PC-3 (cell line): ENCODE measurements at places on chromosomes 2 and 18. TPM values are rescaled to one million over a fixed set of nuclear protein-coding genes. Genes with fewer than 3 reads are reported as not detected.

DNA sequence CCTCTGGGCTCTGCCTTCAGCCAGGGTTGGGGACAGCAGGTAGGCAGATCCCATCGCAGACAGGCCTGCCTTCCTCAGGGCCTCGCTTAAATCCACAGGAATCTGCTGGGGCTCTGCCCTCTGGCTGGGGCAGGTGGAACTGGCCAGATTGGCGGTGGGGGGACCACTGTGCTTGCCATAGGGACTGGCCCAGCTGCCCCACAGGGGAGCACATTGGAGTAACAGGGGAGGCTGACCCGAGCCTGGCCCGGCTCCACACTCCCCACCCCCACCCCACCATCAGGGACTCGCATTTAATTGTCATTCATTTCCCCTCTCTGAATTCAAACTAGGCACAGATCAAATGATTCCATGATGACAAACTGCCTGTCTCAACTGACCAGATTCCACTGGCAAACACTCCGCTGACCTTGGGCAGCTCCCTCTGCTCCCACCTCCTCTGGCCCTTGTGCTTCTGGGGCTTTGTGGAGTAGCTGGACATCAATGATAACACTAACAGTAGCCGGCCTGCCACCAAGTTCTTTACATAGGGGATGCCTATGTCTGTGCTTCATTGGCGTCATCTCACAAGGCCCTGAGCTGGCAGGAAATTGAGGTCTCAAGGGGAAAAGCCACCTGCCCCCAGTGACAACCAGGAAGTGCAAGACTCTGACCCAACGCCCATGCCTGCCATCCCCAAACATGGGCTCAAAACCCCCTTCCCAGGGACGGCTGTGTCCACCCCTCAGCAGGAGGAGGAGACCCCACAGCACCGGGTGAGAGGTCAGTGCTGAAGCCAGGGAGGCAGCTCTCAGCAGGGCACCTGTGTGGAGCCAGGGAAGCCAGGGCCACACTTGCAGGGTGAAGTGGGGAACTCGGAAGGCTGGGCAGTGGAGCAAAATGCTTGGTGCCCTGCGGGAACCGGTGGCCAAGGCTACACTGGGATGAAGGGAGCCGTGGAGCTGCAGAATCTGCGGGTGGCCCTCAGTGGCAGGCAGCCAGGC lies 2.1 kb upstream of the B3GNT7 start:
- no peak overlapping the region for H3K4me3 ChIP-seq
- H3K27me3 ChIP-seq, result no peaks in the 10 kb centered on the region
- H3K27ac ChIP-seq, result no peak overlapping the region
- DNase-seq, result no peak

DNA sequence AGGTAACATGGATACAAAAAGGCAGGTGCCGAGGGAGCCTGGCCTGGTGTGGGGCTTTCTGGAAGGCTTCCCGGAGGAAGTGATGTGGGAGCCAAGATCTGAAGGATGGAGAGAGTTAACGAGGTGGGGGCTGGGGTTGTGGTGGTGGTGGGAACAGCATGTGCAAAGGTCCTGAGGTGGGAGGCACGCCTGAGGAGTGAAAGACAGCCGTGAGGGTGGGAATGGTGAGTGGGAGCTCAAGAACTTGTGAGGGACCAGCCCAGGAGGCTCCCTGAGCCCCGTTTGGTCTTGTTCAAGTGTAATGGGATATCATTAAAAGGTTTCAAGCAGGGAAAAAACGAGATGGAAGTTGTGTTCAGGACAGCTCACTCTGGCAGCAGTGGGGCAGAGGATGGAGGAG lies 35.2 kb downstream of the TRPM8 start:
- DNase-seq, result no peak
- no peak overlapping the region for H3K4me3 ChIP-seq
- no peaks in the 10 kb centered on the region for H3K36me3 ChIP-seq
- no peak overlapping the region for H3K27ac ChIP-seq

GRCh38 chr2:30701782-30702181 lies 105.5 kb downstream of the CAPN13 start:
- no peak for DNase-seq
- no peaks in the 10 kb centered on the region for H3K27me3 ChIP-seq
- H3K4me3 ChIP-seq, result no peak overlapping the region
- no peak overlapping the region for H3K27ac ChIP-seq
- H3K4me1 ChIP-seq, result no peaks in the 10 kb centered on the region

DNA sequence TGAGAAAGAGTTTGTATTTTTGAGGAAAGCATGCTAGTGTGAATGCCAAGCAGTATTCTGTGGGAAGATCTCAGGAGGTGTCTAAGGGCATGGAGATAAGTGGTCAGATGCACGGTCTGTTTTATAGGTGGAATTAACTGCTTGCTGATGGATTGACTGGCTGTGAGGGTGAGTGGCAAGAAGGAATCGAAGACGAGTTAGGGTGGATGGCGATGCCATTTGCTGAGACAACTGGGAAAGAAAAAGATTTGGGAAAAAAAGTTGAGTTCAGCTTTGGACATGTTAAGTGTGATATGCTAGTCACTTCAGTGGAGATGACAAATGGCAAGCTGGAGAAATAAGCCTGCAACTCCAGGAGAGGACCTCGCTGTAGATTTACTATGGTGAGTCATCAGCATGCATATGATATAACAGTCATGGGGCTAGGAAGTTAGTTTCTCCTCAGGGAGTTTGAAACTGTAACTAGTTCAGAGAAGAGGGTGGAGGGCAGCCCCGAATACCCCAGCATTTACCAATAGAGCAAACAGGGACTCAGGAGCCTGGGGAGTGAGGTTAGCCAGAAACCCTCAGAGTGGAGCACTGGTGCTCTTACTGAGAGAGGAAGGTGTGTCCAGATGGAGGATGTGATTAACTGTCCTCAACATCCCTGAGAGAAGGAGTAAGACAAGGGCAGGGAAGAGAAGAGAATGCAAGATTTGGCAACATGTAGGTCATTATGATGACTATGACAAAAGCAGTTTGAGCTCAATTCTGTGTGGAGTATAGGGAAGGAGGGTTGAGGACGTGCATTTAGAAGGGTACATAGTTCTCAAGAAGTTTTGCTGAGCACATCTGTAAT lies 2.0 kb upstream of the HK2 start:
- H3K27me3 ChIP-seq, result no peaks in the 10 kb centered on the region
- H3K27ac ChIP-seq, result peak overlapping the region; percentile 33
- H3K4me3 ChIP-seq, result no peak overlapping the region
- peak; percentile 73 for DNase-seq

- no peak overlapping the region for H3K4me3 ChIP-seq
- H3K36me3 ChIP-seq, result peaks cover 8% of the 10 kb centered on the region
- no peaks in the 10 kb centered on the region for H3K27me3 ChIP-seq
- no peak for DNase-seq
Observed at GRCh38 chr2:190678444-190679162, 29.7 kb downstream of the NAB1 start.

GRCh38 chr18:23810396-23810795 lies 121.1 kb downstream of the LAMA3 start:
- no peak for DNase-seq
- no peak overlapping the region for H3K4me3 ChIP-seq
- no peaks in the 10 kb centered on the region for H3K4me1 ChIP-seq
- H3K36me3 ChIP-seq, result peaks cover 65% of the 10 kb centered on the region
- H3K27ac ChIP-seq, result no peak overlapping the region

- no peaks in the 10 kb centered on the region for H3K27me3 ChIP-seq
- peak; percentile 49 for DNase-seq
- peaks cover 10% of the 10 kb centered on the region; the same call in 1 of the 2 replicates for H3K36me3 ChIP-seq
- H3K4me3 ChIP-seq, result peak overlapping the region; percentile 93
- H3K4me1 ChIP-seq, result peaks cover 16% of the 10 kb centered on the region
Observed at GRCh38 chr2:33598561-33599174, 431 bp downstream of the FAM98A start.

DNA sequence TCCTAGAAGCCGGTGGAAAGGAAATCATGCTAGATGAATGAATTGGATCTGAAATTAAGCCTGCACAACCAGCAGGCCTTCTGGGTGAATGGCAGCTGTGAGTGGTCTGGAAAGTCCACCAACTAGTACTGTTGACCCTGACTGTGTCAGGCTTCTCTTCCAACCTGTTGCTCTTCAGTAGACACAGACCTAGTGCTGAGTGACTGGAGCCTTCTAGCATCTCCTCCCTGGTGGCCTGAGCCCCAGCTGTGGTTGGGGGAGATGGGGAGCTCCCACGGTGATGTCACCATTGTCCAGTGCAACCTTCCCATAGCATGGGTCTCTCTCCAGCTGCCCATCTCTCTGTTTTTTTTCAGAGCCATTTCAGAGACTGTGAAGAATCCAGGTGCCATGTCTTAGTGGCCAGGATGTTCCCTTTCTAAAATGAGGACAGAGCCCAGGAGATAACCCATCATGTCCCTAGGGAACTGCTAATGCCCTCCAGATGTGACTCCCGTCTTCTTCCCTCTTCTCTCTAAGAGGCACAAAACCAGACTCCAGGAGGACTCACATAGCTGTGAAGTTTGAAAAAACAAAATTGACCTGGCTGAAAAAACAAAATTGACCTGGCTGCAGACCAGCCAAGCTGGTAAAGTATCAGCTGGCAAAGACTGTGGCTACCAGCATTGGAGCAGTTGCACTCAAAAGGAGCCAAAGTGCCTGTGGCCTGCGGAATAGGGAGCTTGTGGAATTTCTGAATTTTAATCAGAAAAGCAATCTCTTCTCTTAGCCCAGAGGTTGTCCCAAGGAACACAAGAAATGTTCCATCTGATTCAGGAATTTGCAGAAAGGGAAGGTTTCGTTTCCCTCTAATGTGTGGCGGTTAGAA lies 67.4 kb upstream of the RPL31 start:
- H3K27me3 ChIP-seq, result no peaks in the 10 kb centered on the region
- H3K27ac ChIP-seq, result no peak overlapping the region
- DNase-seq, result no peak
- no peaks in the 10 kb centered on the region for H3K4me1 ChIP-seq
- H3K36me3 ChIP-seq, result peaks cover 60% of the 10 kb centered on the region

DNA sequence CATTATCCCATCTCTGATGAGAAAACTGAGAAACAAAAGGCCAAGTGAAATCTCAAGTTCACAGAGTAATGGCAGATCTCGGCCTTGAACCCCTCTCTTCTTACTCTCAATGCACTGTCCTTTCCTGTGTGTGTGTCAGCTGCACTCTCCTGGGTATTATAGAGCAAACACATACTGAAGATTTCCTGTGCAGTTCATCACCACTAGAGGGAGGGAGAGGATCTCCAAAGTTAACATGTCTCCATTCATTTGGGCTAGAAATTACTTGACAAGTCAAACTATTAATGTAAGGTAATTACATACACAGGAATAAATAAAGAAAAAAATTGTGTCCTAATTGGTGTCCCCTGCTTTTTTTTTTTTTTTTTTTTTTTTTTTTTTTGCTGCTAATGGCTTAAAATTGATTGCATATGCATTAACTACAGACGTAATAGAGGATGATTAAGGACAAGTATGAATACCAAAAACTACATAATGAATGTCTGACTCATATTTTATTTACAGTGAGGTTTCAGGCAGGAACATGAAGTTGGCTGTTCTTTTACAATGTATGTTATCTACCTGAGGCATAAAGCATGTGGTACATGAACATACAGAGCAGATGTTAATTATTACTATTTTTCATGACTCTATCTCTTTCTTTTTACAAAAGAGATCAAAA lies 269.2 kb downstream of the NYAP2 start:
- H3K4me1 ChIP-seq, result peaks cover 16% of the 10 kb centered on the region
- DNase-seq, result peak; percentile 82
- no peak overlapping the region for H3K4me3 ChIP-seq

- peaks cover 7% of the 10 kb centered on the region; the same call in 1 of the 2 replicates for H3K36me3 ChIP-seq
- DNase-seq, result no peak
- H3K4me1 ChIP-seq, result 0 out of 2 replicates have a peak, but pooled peaks cover 4% of the 10 kb centered on the region
- H3K27ac ChIP-seq, result no peak overlapping the region
- H3K27me3 ChIP-seq, result no peaks in the 10 kb centered on the region
Observed at GRCh38 chr18:62377131-62377807, 52.2 kb downstream of the TNFRSF11A start.

DNA sequence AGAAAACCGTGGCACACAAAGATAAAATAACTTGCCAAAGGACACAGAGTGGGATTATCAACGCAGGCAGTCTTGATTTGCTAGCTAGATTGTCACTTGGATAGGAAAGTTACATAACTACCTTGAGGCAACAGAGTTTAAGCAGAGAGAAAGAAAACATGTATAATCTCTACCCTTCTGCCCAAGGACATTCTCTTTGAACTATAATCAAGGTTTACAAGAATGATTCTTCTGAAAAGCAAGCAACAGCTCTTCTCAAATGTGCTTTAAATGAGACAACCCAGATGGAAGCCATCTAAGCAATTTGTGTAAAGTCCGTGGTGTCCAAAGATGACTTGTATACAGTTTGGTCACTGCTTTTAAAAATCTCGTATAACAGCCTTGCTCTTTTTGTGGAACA lies 177.4 kb downstream of the CD226 start:
- no peak overlapping the region for H3K4me3 ChIP-seq
- H3K36me3 ChIP-seq, result no peaks in the 10 kb centered on the region
- no peak for DNase-seq
- no peak overlapping the region for H3K27ac ChIP-seq
- H3K27me3 ChIP-seq, result no peaks in the 10 kb centered on the region
- no peaks in the 10 kb centered on the region for H3K4me1 ChIP-seq

DNA sequence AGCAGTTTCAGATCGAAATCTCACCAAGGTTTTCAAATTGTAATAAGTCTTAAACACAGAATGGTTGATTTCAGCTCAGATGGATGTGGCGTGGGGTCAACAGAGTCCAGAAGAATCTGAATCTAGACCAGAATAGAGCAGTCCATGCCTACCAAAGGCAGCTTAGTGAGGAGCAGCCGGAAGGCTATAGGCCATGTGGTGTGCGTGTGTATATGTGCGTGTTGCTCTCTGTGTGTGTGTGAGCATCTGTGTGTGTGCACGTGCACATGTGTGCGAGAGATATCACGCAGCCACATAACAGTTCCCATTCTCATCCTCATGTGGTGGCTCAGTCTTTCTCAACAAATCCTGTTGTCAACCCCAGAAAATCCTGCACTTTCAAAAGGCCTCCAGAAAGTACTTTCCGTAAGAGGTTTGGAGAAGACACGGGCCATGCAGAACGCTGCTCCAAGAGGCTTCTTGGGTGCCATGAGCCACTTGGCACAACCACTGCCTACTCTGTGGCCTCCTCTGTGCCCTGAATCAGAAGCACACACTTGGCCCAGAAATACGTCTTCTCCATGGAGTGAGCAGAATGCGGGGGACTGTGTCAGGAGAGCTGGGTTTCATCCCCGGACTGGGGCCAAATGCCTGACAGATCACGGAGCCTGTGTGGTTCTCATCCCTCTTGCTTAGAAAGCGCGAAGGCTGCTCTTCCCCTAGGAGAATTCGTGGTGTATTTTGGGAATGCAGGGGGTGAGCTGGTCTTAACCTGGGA lies 67.3 kb downstream of the ACKR3 start:
- H3K4me1 ChIP-seq, result no peaks in the 10 kb centered on the region
- no peaks in the 10 kb centered on the region for H3K36me3 ChIP-seq
- H3K27me3 ChIP-seq, result no peaks in the 10 kb centered on the region
- H3K4me3 ChIP-seq, result no peak overlapping the region
- H3K27ac ChIP-seq, result no peak overlapping the region
- DNase-seq, result no peak

GRCh38 chr18:25787276-25787675 lies 303.1 kb downstream of the SS18 start:
- H3K36me3 ChIP-seq, result no peaks in the 10 kb centered on the region
- no peak for DNase-seq
- no peak overlapping the region for H3K27ac ChIP-seq
- H3K4me3 ChIP-seq, result no peak overlapping the region
- H3K4me1 ChIP-seq, result no peaks in the 10 kb centered on the region
- peaks cover 7% of the 10 kb centered on the region for H3K27me3 ChIP-seq

MOGAT1 gene
- total RNA-seq, result not detected in 2 replicates

KLHL41 gene
- total RNA-seq, result 0.07 and 0.12 TPM in 2 replicates

RNF144A gene
- 9.5 and 13.1 TPM in 2 replicates for total RNA-seq
